Stimulated activated CD4-positive, alpha-beta T cell treated with anti-CD3 and anti-CD28 coated beads, Interleukin-1b, Interleukin-23, amount 100 ng/mL, for 4 hours (primary cell): ENCODE measurements at places on chromosomes 1 and 21.
A peak's percentile ranks its signal among the peaks of the same experiment; 100 is the strongest.

DNA sequence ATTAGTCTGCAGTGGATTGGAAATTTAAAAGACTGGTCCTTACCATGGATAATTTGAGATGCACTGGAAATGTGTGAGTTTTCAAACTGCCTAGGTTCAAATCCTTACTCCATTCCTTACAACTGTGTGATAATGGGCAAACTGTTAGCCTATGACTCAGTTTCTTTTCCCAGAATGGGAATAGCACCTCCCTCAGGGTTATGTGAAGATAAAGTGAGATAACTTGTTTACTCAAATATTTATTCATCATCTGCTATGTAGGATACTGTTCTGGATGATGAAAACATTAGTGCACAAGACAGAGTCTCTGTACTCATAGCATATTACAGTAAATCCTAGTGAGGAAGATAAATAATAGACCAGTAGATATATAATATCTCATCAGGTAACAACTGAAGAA is 28.6 kb downstream of the LRIG2 start:
- DNase-seq = no peak

DNA sequence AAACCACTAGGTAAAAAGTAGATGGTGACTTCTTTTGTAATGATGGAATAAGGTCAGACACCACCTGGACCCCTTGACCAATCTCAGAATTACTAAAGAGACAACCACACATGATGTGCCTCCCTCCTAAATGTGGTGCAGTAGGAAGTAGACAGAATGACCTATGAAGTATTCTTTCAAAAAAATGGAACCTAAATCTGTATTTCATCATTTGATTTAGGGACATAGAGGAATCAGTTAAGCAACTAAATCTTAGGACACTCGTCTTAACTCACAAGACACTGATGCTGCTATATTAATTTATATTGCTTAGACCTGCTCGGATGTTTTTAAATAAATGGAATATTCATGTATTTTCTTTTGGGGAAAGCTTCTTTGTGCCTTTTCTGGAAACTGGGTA is 80.9 kb upstream of the IRF2BP2 start:
- no peak for DNase-seq

GRCh38 chr1:162284206-162284955 is 92.3 kb downstream of the SPATA46 start:
- DNase-seq = no peak

DNA sequence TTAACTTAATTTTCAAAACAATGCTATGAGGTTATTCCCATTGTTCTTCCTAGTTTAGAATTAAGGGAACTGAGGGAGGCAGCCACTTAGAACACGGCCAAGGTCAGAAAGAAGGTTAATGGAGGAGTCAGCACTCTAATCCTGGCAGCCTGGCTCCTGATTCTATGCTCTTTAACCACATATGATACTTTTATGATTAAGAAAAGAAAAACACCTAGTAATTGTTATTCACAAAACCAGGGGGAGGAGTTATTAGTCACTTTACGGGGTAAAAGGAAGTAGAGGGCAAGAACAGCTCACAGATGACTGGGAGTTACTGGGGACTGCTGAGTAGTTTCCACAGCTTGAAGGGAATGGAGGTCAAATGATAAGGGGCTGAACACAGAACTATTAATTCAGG is 38.6 kb downstream of the GADD45A start:
- DNase-seq = no peak

DNA sequence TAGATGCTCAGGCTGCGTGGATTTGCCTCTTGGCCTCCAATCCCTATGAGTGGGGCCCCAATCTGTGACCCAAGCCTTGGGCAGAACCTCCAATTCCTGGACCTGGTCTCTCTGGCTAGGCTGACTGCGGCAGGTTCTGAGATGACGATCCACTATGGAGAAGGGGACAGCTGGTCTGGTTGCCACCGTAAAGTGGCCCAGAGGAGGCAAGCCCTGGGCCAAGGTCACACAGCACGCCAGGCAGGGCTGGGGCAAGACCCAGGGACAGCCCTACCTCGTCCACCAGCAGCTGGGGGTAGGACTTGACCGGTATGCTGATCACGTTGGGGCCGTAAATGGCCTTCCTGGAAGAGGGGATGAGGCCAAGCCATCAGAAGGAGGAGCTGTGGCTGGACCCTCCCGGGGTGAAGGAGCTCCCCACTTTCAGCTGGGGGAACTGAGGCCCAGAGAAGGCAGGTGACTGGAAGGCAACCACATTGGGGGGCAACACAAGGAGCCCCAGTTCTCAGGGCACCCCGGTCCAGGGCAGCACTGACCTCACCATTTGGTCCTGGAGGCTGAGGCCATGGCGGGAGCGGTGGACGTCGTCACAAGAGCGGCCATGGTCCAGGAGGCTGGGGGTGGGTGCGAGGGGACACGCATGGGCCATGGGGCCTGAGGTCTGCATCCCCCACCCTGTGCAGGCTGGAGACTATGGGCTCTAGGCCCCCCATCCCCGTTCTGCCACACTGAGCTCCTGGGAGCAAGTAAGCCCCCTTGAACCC is 9.8 kb downstream of the ATP13A2 start:
- no peak for DNase-seq

- no peak for DNase-seq
Observed at GRCh38 chr1:60126723-60127122, 53.2 kb upstream of the C1orf87 start.

DNA sequence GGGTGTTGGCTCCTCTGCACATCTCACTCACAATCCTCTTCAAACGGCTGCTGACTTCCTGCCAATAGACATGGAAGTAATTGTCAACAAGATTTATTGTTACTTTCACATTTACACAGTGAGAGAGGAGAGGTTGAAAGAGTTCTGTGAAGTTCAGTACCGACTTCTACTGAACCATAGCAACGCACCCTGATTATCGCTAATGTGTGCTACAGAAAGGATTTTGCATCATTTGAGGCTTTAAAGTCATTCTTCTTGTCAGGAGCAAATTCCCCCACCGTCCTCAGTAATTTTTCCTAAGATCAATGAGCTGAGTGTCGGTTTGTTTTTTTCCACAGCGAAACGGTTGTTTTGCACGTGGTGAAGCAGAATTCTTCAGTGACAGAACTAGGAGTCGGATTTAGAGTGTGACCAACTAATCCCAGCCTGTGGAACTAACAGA is 361.0 kb downstream of the ADGRL2 start:
- DNase-seq = no peak

DNA sequence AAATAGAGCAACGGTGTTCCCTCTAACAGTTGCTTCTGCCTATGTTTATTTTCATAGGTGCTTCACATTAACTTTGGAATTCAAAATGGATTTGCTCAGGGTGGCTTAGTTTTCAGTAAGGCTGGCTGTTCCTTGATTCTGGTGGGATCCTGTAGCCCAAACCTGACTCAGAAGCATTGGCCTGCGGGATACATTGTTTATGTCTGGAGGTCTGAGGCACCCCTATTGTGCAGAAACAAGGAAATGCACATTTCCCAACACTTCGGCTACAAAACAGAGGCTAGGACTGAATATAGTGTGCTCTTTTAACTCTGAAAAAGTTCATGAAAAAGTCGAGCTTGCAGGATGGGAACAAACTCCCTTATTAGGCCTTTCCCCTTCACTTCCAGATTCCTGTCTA is 133.8 kb upstream of the F3 start:
- no peak for DNase-seq

DNA sequence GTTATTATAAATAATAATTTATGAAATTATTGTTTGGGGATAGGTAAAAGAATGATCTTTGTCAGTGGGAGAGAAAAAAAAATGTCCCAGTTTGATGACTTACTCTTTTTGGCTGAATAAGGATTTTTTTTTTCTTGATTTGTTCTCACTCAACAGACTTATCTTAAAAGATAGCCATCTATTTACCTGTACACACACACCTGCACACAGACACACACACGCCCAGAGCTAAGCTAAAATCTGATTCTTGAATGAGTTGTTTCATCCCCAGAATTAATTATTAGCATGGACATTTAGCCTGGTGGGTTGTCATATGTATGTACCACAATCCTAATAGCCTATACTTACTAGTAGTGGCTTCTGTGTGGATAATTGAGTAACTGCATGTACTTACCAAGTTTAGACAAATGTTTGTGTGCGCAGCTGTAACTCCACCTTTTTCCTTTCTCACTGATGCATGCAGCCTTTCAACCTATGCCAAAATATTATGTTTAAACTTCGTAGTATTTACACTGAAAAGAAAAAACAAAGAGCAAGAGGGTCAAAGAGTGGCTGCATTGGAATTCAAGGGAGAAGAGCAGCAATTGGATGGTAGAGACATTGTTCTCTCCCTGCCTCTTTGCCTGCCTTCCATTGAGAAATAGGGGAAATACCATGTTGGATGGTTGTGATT is 174.3 kb downstream of the ADGRL2 start:
- DNase-seq = no peak

DNA sequence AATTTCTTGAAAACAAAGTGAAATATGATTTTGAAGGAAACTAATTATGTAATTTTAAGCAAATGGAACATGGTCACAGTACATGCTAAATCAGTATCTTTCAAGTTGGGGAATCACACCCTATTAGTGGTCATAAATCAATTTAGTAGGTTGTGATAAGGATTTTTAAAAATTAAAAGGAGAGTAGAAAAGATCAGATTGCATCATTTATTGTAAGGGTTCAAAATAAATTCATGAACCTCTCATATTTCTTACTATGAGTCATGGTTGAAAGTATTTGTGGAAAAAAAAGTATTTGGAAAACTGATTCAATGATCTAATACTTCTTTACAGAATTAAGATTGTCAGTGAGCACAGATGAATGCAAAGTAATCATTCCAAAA is 14.6 kb downstream of the ADSS2 start:
- no peak for DNase-seq

- DNase-seq = peak; percentile 21
Observed at GRCh38 chr1:6962996-6963911, 178.0 kb downstream of the CAMTA1 start.

- no peak for DNase-seq
Observed at GRCh38 chr1:160779626-160780397, 16.2 kb upstream of the LY9 start.

- DNase-seq = no peak
Observed at GRCh38 chr1:199515261-199515660, 512.2 kb upstream of the NR5A2 start.

DNA sequence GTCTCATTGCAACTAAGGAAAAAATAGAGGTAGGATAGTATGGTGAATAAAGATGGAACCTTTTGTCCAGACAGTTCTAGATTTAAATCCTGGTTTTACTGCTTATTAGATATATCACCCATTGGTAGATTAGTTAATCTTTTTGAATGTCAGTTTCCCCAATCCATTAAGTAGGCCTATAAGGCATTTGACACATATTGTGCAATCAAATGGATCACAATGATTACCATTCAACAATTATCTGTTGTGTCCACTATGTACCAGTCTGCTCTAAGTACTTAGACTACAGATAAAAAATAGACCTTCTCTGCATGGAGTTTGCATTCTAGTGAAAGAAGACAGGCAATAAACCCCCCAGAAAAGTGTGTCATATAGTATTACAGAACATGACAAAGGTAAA is 6.0 kb upstream of the PALMD start:
- DNase-seq = no peak

- no peak for DNase-seq
Observed at GRCh38 chr1:2346691-2347408, 44.5 kb downstream of the MORN1 start.

GRCh38 chr1:21867451-21867996 is 55.5 kb downstream of the LDLRAD2 start:
- DNase-seq = no peak

DNA sequence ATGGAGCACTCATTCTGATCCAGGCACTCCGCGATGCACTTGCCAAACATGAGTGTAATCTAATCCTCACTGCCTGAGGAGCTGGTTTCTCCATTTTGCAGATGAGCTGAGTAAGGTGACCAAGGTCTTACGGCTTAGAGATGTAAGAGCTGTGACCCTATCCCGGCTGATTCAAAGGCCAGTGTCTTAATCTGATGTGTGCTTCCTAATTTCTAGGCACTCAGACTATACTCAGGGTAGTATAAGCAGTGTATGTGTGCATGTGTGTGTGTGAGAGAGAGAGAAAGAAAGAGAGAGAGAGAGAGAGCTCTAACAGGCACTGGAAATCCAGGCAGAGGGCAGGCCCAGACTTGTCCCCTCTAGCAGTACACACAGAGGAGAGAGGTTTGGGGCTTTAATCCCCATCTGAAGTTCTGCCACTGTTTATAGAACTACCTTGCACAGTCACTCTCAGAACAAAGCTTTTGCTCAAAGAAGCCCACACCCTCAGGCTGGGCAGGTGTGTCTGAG is 188.2 kb downstream of the ZBTB18 start:
- DNase-seq = no peak

DNA sequence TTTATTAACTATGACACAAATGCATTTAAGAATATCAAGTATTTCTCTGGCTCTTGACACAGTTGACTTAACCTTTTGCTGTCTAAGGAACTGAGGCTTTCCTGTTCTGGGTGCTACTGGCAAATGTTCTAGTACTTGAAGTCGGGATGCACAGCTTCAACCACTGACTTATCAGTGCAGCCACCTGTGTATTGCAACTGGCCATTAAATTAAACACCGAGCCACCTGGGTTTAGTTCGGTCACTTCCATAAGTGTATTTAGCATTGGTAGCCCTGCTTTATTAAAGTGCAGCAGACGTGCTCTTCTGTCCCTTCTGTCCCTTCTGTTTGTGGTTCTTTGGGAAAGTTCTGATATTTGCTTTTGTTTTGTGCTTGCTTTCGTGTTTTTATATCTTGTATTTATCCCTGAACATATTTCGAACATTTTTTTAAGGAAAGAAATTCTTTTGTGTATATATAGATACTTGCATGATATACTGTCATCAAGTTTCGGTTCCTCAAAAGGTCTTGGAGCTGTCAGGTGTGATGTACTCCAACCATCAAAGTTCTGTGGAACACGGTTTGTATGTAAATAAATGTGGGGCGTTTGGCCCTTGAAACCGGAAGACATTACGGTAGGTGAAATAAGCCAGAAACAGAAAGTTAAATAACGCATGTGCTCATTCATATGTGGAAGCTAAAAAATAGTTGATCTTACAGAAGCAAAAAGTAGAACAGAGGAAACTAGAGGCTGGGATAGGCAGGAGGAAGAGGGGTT is 297.9 kb upstream of the GREM2 start:
- DNase-seq = no peak

- DNase-seq = no peak
Observed at GRCh38 chr1:8241417-8242014, 76.4 kb upstream of the SLC45A1 start.

DNA sequence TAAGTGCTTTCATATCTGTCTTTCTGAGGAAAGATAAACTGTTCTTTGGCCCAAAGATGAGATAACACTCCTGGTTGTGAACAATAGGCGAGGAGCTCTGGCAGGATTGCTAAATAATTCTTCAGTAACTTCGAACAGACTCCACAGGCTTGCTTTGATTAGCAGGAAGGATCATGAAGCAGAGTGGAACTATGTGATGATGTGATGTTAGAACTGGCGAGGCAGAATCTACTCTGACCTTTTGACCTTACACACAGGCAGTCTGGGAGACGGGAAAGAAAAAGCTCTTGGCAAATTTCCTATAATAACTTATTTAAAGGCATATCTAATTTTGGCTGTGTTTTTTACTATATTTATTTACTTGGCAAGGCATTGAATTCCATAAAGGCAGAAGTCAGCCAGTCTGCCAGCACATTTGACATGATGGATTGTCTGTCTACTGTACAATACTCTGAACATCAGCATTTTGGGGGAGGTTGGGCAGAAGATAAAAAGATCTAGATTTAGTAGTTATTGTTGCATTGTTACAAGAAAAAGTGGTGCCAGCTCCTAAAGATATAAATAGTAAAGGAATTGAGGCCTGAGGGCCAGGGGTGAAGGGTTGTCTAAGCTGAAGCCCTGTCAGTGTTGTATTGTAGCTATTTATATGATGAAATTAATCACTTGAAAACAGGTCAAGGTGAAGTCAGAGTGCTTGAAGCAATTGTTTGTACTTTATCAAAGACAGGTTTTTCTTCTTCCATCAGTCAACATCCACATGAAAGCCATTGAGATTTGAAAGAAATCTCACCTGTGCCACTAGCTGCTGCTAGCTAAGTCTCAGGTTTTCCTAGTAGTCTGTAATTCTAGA is 708.8 kb downstream of the LTN1 start:
- no peak for DNase-seq
